ENCODE measurements at places on chromosomes 5 and 9.

- DNase-seq: no peak
Measured at GRCh38 chr5:113641715-113642114, 128.2 kb downstream of the YTHDC2 start.

DNA sequence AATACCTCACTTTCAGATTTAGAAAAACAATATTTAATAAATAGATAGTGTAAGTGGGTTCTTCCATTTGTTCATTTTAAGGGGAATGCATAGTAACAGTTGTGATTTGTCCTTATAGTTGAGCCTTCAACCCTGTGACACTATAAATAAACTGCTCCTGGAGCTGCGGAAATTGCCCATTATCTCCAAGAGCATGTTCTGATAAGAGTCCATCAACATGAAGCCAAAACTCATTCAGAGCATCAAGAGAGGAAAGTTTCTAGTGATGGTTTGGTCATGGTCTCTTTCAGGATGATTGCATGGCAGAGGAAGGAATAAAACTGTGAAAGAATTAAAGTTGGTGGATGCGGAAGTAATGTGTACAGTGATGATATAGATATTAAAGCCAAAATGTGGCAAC is 772.1 kb upstream of the DMAC1 start:
- DNase-seq: no peak

DNA sequence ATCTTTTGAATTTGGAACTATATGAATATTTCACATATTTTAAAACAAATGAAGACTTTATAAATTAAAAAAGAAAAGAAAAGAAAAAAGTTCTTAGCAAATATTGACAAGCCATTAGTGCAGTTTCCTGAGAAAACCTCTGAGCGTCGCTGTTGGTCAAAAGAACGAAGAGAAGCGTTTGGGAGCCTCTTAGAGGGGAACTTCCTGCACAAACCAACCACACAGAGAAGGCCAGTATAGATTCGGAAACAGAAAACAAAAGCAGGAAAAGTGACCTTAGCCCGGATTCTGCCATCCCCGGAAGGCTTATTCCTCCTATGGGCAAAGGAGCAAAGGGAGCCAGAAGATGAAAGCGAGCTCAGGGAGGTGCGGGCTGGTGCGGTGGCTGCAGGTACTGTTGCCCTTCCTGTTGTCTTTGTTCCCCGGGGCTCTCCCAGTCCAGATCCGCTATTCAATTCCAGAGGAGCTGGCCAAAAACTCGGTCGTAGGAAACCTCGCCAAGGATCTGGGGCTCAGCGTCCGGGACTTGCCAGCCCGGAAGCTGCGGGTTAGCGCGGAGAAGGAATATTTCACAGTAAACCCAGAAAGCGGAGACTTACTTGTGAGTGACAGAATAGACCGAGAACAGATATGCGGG is at the start of gene PCDHGB2:
Gene PCDHGB2, plus strand, starts transcription at position 205 of the 637 bp plus-strand sequence. Its CDS starts 142 bp downstream, at position 347.
- DNase-seq: no peak

GRCh38 chr5:74279244-74279643 is 361.3 kb downstream of the ENC1 start:
- no peak for DNase-seq

- no peak for DNase-seq
Measured at GRCh38 chr9:4829969-4830368, 37.2 kb downstream of the RCL1 start.

- no peak for DNase-seq
Measured at GRCh38 chr5:95780597-95780996, 41.9 kb downstream of the GLRX start.

- no peak for DNase-seq
Measured at GRCh38 chr5:108730617-108731340, 16.9 kb upstream of the FER start.

DNA sequence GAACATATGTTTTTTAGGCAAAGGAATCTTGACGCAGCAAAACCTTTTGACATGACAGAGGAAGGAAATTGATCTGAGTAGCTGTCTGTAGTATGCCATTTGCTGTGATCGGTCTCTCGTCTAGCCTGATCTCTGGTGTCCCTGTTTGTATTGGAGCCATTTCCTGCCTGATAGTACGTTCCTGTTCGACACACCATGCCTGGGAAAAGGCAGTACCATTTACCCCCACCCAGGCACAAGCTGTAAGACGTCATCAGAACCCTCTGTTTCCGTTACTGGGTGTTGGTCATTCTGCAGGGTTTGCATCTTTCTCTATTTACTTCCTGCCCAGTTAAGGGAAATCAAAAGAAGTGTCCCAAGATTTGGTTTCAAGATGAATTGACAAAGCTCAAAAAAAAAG is 129.7 kb downstream of the CEMIP2 start:
- peak; percentile 31 for DNase-seq

DNA sequence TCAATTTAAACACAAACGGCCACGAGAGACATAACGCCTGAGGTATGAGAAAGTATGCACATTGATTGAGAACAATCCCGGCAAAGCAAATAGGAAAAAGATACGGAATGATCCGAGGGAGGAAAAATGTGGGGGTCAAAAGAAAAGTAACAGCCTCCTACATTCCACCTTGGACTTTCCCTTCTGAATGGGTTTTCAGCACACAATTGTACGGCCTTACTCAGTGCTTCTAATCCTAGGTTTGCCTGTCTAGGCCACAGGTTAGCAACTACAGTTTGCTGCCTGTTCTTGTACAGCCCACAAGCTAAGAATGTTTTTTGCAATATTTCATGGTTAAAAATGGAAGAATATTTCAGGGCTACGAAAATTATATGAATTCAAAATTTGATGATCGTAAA is 46.2 kb upstream of the RNF20 start:
- no peak for DNase-seq

- no peak for DNase-seq
Measured at GRCh38 chr5:114316167-114316566, 45.7 kb upstream of the KCNN2 start.

DNA sequence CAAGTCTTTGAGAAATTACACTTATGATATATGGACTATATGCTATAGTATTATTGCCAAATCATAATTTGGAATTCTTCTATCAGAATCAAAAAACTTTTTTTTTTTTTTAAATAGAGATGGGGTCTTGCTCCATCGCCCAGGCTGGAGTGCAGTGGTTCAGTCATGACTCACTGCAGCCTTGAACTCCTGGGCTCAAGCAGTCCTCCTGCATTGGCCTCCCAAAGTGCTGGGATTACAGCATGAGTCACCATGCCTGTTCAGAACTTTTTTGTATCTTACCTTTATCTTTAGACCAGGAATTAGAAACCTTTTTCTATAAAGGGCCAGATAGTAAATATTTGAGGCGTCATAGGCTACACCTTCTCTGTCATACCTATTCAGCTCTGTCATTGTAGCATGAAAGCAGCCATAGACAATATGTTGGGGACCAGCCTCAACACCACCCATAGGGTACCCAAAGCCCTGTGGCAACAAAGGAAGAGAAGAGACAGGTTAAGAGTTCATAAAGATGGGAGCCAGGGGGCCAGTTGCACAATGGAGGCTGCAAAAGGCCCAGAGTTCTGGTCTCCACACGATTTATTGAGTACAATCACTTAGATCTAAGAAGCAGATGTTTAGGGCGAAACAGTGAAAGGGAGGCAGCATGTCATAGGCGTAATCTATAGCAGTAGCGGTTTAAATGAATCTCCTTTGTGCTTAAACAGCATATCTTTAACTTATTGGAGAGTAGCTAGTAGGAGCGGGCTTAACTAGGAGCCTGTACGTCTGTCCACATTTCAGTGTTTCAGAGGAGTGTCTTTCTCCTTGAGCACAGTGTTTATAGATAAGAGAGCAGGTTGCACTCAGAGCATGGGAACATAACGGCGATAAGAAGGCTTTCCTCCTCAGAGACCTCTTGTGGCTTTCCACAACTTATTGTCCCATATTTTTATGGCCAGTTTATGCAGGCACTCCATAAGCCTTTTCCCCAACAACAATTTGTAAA is 12.5 kb downstream of the ECM2 start:
- no peak for DNase-seq

- DNase-seq: no peak
Measured at GRCh38 chr9:27086818-27087680, 22.0 kb upstream of the TEK start.

DNA sequence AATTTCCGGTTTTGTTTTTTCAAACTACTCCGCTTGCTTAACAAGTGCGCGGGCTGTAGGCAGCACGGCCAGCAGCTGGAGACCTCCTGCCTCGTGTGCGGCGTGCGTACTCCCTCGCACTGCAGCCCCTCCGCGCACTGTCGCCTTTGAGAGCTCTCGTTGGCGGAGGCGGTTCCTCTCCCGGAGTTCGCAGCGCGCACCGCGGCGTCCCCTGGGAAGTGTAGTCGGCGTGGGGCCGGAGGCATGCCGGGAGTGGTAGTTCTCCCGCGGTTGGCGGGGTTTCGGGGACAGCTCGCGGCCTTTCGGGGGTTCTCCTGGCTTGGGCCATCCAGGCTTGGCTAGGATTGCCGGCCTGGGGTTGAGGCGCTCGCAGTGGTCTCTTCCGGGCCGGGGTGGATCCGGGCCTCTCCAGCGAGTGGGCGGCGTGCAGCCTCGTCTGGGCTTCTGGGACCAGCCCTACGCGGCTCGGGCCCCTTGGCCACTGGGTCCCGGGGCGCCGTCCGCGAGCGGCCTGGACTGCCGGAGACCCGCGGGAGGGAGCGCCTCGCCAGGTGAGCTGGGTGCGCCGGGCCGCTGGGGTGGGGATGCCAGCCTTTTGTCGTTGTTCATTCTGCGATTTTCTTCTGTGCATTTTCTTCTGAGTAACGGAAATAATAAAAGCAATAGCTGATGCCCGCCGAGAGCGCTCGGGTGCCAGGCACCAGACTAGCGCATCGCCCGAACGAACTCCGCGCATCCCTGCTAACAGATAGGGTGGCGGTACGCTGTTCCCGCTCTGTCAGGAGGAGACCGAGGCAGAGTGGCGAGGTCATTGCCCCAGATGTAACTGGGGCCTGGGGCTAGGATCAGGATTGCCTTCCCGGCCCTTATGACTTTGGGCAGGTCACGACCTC is at the start of gene ZNF354C:
Gene ZNF354C, plus strand, starts transcription at position 258 of the 893 bp plus-strand sequence. CDS start 1,696 bp downstream, outside the sequence.
- DNase-seq: peak; percentile 84

DNA sequence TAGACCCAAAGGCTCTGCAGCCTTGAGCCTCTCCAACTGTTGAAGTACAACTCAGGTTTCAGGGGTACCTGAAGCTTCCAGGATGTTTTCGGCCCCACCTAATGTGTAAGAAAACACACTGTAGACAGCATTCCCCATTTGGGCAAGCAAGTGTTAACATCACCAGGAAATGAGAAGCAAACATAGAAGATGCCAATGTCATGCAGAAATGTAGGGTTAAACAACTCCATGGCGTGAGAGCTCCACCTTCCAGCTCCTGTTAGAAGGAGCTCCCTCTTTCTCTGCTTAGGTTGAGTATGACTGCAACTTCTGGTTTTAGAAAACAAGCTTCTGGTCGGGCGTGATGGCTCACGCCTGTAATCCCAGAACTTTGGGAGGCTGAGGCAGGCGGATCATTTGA is 31.0 kb upstream of the DENND1A start:
- DNase-seq: no peak

- no peak for DNase-seq
Measured at GRCh38 chr9:97874624-97875023, 21.6 kb downstream of the FOXE1 start.

DNA sequence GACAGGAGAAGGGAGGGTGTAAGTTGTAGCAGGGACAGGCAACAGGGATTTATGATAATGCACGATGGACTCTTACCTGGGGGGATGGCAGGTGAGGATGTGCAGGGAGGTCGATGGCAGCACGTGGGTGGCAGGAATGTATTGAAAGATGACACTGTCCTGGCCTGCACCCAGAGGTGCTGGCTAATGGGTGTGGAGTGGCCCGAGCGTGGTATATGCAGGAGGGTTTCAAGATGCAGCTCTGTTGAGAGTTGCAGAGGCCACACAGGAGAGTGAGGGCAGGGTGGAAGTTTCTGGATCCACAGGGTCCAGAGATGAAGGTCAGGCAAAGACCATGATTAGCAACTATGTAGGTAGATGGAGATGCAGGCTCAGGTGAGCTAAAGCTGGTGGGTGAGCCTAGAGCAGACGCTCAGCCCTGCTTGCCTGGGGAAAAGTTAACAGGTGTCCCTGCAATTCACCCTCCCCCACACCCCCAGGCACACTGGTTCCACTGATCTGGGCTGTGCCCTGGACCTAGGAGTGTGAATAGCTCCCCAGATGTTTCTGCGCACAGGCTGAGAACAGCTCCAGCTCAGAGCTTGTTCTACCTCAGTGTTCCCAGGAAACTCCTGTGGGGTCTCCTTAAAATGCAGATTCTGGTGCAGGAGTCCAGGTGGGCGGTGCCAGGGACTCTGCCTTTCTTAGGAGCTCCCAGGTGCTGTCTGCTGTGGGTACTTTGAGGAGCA is 21.5 kb upstream of the S1PR3 start:
- DNase-seq: no peak

DNA sequence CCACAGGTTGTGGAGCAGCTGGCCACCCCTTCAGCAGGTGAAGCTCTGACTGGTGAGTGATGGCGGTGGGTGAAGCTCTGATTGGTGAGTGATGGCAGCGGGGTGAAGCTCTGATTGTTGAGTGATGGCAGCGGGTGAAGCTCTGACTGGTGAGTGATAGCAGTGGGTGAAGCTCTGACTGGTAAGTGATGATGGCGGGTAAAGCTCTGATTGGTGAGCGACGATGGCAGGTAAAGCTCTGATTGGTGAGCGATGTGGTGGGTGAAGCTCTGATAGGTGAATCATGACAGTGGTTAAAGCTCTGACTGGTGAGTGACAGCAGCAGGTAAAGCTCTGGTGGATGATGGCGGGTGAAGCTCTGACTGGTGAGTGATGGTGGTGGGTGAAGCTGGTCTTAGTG is 9.4 kb upstream of the ABO start:
- DNase-seq: no peak
